Stimulated activated naive CD8-positive, alpha-beta T cell treated with anti-CD3 and anti-CD28 coated beads, Interleukin-15, Interleukin-2, amounts not matched to agents 100 U/mL and 50 U/mL, for 24 hours (primary cell): ENCODE measurements at places on chromosomes 3 and 15.
A peak's percentile ranks its signal among the peaks of the same experiment; 100 is the strongest.

GRCh38 chr3:151276687-151277042 is 1.7 kb downstream of the P2RY14 start:
- no peak for DNase-seq

- no peak for DNase-seq
Measured at GRCh38 chr3:179526989-179527391, 35.7 kb upstream of the ACTL6A start.

DNA sequence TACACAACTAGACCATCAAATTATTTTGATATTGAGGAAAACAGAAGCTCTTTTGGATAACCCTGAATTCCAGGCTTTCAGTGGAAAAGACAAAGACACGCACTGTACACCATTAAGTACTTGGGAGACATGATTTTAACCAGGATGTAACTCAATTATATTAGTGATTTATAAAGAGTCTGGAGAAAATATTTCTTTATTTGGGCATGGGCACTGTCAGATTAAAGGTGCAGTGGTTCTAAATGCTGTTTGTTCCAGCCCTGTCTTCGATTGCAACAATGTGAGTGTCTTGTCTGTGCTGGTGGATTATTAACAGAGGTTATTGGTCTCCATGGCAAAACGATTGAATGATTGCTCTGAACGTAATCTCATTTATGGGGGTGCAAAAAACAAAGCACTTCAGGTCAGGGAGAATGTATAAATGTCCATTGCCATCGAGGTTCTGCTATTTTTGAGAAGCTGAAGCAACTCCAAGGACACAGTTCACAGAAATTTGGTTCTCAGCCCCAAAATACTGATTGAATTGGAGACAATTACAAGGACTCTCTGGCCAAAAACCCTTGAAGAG is at the start of gene TM4SF4:
TSS of gene TM4SF4 (plus strand) at position 448 of the 568 bp plus-strand sequence. CDS start 181 bp downstream, outside the sequence.
- DNase-seq = no peak

DNA sequence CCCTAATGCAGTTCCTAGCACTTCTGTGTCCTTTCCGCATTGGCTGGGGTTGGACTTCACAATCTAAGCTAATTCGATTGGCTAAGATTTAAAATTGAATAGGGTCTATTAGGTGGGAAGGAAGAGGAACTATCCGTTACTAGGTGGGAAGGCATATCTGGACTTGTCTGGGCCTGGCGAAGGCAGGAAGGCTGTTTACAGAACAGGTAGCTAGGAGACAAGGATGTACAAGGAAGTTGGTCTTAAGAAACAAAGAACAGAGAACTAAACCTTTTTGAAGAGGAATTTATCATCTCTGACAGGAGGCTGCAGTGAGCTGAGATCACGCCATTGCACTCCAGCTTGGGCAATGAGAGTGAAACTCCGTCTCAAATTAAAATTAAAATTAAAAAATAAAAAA is 17.3 kb upstream of the ATG7 start:
- no peak for DNase-seq

DNA sequence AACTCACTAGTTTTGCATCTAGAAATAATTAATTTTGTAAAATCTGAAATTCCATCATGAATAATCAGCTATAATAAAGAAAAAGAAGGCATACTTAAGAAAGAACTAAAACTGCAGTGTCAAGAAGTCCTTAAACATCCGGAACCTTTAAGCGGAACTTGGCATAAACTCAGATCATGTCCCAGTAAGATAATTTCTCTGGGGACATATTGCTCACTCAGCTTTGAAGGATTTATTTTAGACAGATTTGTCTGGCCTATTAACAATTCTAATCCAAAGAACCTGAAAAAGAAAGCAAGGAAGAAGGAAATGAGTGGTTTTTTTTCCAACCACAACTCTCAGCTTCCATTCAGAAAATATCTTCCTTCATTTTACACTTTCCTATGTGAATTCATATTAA is 850.3 kb downstream of the ROBO1 start:
- no peak for DNase-seq

- DNase-seq = no peak
Measured at GRCh38 chr15:52262364-52262763, 33.2 kb downstream of the MYO5C start.

GRCh38 chr15:76815421-76815820 is 89.7 kb downstream of the SCAPER start:
- no peak for DNase-seq

- no peak for DNase-seq
Measured at GRCh38 chr3:69504232-69504631, 118.3 kb upstream of the FRMD4B start.

DNA sequence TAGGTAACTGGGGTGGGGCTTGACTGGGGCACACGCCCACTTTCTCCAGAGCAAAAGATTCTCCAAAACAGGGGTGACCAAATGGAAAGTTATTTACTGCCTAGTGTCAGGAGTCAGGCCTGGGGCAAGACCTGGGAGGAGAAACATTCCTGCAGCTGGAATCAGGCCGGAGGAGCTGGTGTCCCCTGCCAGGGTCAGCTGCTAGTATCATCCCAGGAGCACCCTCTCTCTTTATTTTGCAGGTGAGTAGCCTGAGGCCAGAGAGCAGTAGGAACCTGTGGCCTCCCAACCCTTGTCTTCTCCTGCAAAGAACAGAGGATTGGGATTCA is 32.9 kb downstream of the DNAJB8 start:
- DNase-seq = no peak

DNA sequence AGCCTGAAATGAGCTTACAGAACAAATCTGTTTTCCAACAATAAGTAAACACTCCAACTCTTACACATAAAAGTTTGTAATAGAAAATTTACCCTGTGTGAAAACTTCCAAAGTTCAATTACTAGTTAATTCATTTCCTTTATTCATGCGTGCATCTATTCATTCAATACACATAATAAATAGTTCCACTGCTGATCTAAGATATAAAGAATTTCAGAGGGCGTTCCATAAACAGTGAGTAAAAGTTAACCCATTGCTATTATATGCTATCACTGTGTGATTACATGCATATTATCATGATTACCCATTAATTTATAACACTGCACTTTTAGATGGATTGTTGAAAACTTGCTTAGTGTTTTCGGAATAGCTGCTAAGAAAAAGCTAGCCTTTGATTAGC is 36.2 kb upstream of the CFAP20DC start:
- no peak for DNase-seq

GRCh38 chr3:192022412-192022811 is 561.4 kb downstream of the PYDC2 start:
- DNase-seq = no peak

- no peak for DNase-seq
Measured at GRCh38 chr15:63675263-63675662, 78.1 kb downstream of the FBXL22 start.

- DNase-seq = no peak
Measured at GRCh38 chr3:57755368-57755675, 787 bp upstream of the SLMAP start.

- DNase-seq = no peak
Measured at GRCh38 chr15:91104111-91104510, 4.1 kb downstream of the SV2B start.

- DNase-seq = no peak
Measured at GRCh38 chr3:190716211-190716610, 146.3 kb downstream of the GMNC start.

- DNase-seq = peak; percentile 72
Measured at GRCh38 chr3:143970773-143971358, 757 bp upstream of the DIPK2A start.

DNA sequence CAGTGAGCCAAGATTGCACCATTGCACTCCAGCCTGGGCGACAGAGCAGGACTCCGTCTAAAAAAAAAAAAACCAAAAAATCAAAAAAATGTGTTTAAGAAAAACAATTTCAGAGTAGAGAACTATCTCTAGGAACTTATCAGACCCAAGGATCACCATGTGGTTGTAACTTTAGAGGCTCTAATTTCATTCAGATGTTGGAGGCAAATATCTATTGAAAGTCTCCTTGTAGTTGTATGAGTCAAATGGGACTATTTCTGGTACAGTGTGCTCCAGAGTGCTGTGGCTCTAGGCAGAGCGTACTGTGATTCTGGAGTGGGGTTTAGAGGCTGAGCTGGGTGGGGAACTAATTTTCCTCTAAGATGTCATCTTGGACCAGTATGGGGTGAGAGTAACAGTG is 398.7 kb downstream of the SHQ1 start:
- no peak for DNase-seq

DNA sequence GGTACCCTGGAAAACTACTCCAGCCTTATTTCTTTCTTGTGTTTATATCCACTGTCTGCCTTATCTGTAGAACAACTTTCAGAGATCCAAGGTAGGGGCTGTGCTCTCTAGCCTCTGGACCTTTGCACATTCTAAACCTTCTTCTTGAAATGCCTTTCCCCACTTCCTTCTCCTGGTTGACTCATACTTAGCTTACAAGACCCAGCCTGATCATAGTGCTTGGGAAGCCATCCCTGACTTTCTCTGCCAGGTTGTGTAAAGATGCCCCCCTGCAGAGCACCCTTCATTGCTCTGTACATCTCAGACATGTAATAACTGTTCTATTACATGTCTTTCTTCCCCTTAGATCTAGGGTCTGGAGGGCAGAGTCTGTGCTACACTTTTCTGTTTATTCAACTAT is 50.1 kb downstream of the PPM1L start:
- DNase-seq = no peak

- no peak for DNase-seq
Measured at GRCh38 chr15:98143116-98143515, 182.6 kb downstream of the ARRDC4 start.

GRCh38 chr15:68349151-68349550 is 71.6 kb downstream of the FEM1B start:
- DNase-seq = no peak

DNA sequence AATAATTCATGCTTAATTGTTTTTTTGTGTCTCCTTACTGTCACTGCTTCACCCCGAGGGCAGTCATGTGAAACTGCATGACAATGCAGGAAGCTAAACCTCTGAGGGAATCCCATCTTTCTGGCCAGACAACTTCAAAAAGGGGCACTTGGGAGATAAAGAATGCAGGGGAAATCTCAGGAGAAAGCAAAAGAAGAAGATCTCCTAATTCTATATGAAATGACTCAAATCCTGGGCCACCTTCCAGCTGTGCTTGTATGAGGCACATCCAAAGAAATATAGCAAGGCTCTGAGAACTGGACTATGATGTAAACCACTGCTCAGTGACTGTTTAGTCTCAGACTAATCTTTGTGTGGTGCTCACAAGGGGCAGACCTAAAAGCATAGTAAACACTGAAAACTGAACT is 22.6 kb upstream of the UMPS start:
- DNase-seq = no peak

GRCh38 chr3:135874035-135874434 is 91.5 kb upstream of the PPP2R3A start:
- DNase-seq = no peak

GRCh38 chr3:71582612-71583565 is 639 bp downstream of the FOXP1 start:
- peak; percentile 83 for DNase-seq

GRCh38 chr15:101384276-101384675 is 89.2 kb upstream of the SNRPA1 start:
- no peak for DNase-seq

- no peak for DNase-seq
Measured at GRCh38 chr3:23620638-23621015, 185.1 kb upstream of the UBE2E1 start.

DNA sequence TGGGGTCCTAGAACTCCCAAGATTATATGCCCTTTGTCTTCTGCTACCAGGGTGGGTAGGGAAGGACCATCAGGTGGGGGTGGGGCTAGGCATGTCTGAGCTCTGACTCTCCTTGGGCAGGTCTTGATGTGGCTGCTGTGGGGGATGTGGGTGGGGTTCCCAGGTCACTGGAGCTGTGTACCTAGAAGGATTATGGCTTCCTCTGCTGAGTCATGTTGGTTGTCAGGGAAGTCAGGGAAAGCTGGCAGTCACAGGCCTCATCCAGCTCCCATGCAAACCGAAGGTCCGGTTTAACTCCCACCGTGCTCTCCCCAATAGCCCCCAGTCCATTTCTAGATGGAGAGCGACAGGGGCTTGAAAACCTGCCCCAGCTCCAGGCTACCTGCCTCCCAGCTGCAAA is 35.2 kb downstream of the EID1 start:
- DNase-seq = no peak

GRCh38 chr3:5001135-5001534 is 21.9 kb downstream of the BHLHE40 start:
- DNase-seq = no peak

DNA sequence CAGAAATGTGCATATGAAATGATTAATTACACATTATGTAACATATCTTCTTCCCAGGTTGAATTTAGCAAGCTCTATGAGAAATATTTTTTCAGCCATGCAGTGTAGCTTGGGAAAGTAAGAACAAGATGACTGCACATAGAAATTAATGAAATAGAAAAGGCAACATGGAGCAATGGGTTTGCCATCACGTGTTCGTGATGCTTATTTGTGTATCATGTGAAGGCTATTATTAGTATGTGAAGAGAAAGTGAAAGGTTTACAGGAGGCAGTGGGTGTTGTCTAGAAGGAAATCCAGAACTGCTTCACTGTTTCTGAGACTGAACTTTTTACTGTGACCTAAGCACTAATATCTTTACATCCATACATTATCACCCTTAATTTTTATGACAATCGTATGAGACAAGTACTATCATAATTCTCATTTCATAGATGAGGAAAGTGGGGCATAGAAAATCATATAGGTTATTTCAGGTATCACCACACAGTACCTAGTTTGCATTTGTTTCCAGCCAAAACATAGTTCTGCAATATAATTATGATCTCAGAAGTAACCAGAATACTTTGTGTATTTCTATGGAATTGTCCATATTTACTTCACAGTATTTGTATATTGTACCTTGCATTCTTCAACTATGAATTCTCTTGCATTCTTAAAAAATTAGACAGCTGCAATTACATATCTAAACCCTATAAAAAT is 14.9 kb downstream of the SERPINI1 start:
- DNase-seq = no peak

GRCh38 chr3:150000641-150001040 is 29.9 kb upstream of the PFN2 start:
- DNase-seq = no peak

DNA sequence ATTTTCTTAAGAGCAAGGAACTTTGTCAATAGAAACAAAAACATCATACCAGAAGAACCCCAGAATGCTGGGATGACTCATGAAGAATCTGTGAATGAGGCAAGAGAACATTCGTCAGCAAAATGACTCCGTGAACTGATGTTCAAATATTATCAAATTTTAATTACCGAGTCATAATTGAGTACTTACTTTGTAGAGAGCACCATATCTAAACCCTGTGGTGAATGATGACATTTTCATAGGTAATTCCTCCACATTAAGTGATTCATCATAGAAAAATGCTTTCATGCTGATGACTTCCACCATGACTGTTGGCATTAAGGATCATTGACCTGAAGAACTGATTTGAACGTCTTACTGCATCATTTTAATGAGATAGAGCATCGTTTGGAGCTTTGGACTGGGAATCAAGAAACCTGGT is 56.3 kb downstream of the PPARG start:
- DNase-seq = no peak

- no peak for DNase-seq
Measured at GRCh38 chr3:75272691-75273090, 391.4 kb upstream of the FRG2C start.

- DNase-seq = no peak
Measured at GRCh38 chr3:87358066-87358465, 81.7 kb upstream of the POU1F1 start.

- no peak for DNase-seq
Measured at GRCh38 chr3:141725036-141725435, 13.1 kb upstream of the RNF7 start.

GRCh38 chr15:100892013-100892355 is 12.4 kb downstream of the ALDH1A3 start:
- DNase-seq = no peak

GRCh38 chr15:69604072-69604411 is 151.4 kb downstream of the RPLP1 start:
- DNase-seq = no peak

- no peak for DNase-seq
Measured at GRCh38 chr3:23487015-23487414, 283.9 kb downstream of the UBE2E2 start.

- DNase-seq = no peak
Measured at GRCh38 chr3:137191951-137192350, 234.2 kb downstream of the IL20RB start.
